ENCODE measurements at places on chromosomes 1 and 21.

- DNase-seq = no peak
- no peaks in the 10 kb centered on the region for H3K4me1 ChIP-seq
- H3K4me3 ChIP-seq = no peak overlapping the region
- no peaks in the 10 kb centered on the region for H3K36me3 ChIP-seq
- H3K27me3 ChIP-seq = no peaks in the 10 kb centered on the region
These were observed 22.6 kb downstream of the RIPK4 start for GRCh38 chr21:41744028-41744930.

GRCh38 chr1:39003794-39004193 is 12.7 kb downstream of the AKIRIN1 start:
- no peaks in the 10 kb centered on the region for H3K27me3 ChIP-seq
- H3K4me1 ChIP-seq = no peaks in the 10 kb centered on the region

GRCh38 chr1:154851392-154852177 is 18.5 kb downstream of the KCNN3 start:
- no peaks in the 10 kb centered on the region for H3K27me3 ChIP-seq
- peaks cover 77% of the 10 kb centered on the region for H3K4me1 ChIP-seq
- peaks cover 7% of the 10 kb centered on the region for H3K36me3 ChIP-seq

DNA sequence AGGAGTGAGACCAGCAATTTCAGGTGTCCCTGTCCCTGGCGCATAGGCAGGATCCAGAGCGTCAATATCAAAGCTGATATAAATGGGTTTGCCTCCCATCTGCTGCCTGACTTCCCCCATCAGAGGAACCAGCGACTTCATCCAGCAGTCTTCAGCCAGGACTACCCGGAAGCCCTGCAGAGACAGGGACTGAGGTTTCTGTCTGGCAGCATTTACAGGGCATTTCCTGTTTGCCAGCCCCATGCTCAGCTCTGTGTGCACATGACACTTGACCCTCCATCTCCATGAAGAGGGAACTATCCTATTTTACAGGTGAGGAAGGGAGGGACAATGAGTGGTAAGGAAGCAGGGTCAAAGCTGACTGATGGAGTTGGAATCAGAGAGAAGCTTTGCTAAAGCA is 7.2 kb downstream of the AGMAT start:
- H3K36me3 ChIP-seq = no peaks in the 10 kb centered on the region
- H3K4me3 ChIP-seq = no peak overlapping the region
- H3K27me3 ChIP-seq = no peaks in the 10 kb centered on the region
- peaks cover 13% of the 10 kb centered on the region for H3K4me1 ChIP-seq
- no peak for DNase-seq
- H3K27ac ChIP-seq = no peak overlapping the region

GRCh38 chr1:217089361-217090014 is 366.3 kb upstream of the ESRRG start:
- no peaks in the 10 kb centered on the region for H3K36me3 ChIP-seq
- no peak overlapping the region for H3K4me3 ChIP-seq
- H3K27ac ChIP-seq = no peak overlapping the region
- no peaks in the 10 kb centered on the region for H3K4me1 ChIP-seq

DNA sequence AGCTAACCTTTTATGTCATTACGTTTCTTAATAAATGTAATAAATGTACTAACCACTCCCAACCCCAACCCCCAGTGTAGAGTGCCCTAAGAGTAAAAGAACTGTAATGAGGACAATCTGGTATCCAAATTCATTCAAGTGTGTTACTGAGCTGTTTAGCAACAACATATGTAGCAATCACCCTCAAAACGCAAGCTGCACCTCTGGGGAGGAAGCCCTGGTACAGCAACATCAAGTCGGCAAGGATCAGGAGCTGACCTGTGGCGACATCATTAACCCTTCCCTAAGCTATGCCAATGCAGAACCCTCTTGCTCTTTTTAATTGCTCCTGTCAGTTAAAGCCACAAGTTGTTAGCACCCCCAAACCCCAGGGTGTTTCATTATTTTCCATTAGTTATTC is 47.1 kb downstream of the STX6 start:
- H3K4me3 ChIP-seq = no peak overlapping the region
- no peaks in the 10 kb centered on the region for H3K4me1 ChIP-seq
- H3K36me3 ChIP-seq = peaks cover 32% of the 10 kb centered on the region
- DNase-seq = no peak

GRCh38 chr1:166377896-166378295 is 211.1 kb upstream of the FAM78B start:
- no peaks in the 10 kb centered on the region for H3K36me3 ChIP-seq
- DNase-seq = no peak
- H3K27me3 ChIP-seq = no peaks in the 10 kb centered on the region
- H3K4me1 ChIP-seq = no peaks in the 10 kb centered on the region
- H3K27ac ChIP-seq = no peak overlapping the region

- no peaks in the 10 kb centered on the region for H3K36me3 ChIP-seq
- H3K27me3 ChIP-seq = no peaks in the 10 kb centered on the region
- no peak overlapping the region for H3K27ac ChIP-seq
- no peak for DNase-seq
- H3K4me1 ChIP-seq = peaks cover 21% of the 10 kb centered on the region
These were observed 23.0 kb downstream of the ERICH3 start for GRCh38 chr1:74650561-74650960.

- H3K27me3 ChIP-seq = no peaks in the 10 kb centered on the region
- H3K4me1 ChIP-seq = peaks cover 6% of the 10 kb centered on the region
- peaks cover 20% of the 10 kb centered on the region for H3K36me3 ChIP-seq
- no peak overlapping the region for H3K4me3 ChIP-seq
- no peak overlapping the region for H3K27ac ChIP-seq
These were observed 22.1 kb downstream of the EIF2D start for GRCh38 chr1:206590025-206590758.

DNA sequence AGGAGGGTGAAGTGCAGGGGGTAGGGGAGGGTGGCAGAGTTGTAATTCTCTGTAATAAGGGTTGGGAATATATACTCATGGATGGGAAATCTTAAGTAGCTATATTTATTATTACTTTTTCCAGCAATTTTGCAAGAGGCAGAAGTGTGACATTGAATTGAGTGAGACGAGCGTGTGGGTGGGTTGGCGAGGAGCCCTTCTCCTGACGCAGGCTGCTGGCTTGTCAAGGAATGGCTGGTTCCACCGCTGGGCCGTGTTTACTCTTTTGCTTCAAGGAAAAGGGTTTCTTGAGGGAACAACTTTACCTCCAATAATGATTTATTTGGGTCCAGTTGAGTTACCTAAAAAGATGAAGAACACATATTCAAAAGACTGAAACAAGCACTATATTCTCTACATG is 17.9 kb upstream of the DMRTA2 start:
- H3K4me1 ChIP-seq = no peaks in the 10 kb centered on the region
- no peaks in the 10 kb centered on the region for H3K36me3 ChIP-seq
- DNase-seq = no peak
- H3K27ac ChIP-seq = no peak overlapping the region
- no peaks in the 10 kb centered on the region for H3K27me3 ChIP-seq
- H3K4me3 ChIP-seq = no peak overlapping the region

- DNase-seq = peak; percentile 48
- H3K4me3 ChIP-seq = peak overlapping the region; percentile 33
- no peaks in the 10 kb centered on the region for H3K27me3 ChIP-seq
- no peaks in the 10 kb centered on the region for H3K4me1 ChIP-seq
These were observed 66.2 kb upstream of the IRF2BP2 start for GRCh38 chr1:234676103-234676594.

- DNase-seq = no peak
- H3K4me1 ChIP-seq = no peaks in the 10 kb centered on the region
- H3K27me3 ChIP-seq = no peaks in the 10 kb centered on the region
- no peak overlapping the region for H3K27ac ChIP-seq
- no peaks in the 10 kb centered on the region for H3K36me3 ChIP-seq
These were observed 68.3 kb upstream of the ARHGAP29 start for GRCh38 chr1:94305704-94306103.

DNA sequence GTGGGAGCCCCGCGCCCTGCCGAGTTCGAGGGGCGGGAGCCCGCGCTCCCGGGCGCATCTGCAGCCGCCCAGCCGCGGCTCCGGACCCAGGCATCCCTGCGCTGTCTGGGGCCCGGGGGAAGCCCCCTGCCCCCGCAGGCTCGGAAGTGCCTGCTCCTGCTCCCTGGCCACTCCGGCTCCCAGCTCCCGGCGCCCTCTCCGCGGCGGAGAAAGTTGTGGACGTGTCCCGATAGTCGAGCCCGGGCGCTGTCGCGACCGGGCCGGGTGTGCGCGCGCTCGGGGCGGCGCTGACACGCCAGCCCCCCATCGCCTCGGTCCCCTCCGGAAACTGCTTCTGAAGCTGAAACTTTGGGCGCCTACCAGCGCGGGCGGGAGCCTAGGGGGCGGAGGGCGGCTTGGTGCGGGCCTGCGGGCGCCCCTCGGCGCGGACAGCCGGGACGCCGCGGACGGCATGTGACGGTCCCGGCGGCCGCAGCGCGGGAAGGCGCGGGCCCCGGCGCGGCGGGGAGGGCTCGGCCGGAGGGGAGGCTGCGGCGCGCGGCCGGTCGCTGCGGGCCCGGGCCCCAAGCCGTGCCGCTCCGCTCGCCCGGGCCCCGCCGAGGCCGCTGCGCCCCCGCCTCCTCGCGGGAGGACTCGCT is 515 bp downstream of the MAN1C1 start:
- no peak overlapping the region for H3K27ac ChIP-seq
- peaks cover 18% of the 10 kb centered on the region for H3K4me1 ChIP-seq
- H3K27me3 ChIP-seq = no peaks in the 10 kb centered on the region
- peak overlapping the region; percentile 65 for H3K4me3 ChIP-seq

DNA sequence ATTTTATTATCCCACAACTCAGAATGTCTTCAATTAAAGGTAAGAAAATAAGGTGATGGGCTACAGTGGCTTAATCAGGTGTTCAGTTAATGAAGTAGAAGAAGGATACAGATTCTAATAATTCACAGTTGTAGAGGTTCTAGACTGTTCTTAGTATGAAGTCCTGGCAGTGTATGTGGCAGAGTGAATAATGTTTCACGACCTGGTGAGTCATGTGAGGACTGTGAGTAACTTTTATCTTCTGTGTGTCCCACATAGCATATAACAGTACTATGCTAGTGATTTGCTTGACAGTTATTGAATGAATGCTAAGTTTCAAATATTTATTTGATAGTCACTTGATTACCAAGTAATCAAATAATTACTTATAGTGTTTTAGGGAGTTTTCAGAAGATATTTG is 20.0 kb downstream of the SLC16A4 start:
- DNase-seq = peak; percentile 39
- no peaks in the 10 kb centered on the region for H3K27me3 ChIP-seq
- no peak overlapping the region for H3K4me3 ChIP-seq
- peaks cover 41% of the 10 kb centered on the region for H3K4me1 ChIP-seq
- peaks cover 74% of the 10 kb centered on the region for H3K36me3 ChIP-seq

GRCh38 chr1:23362218-23362713 is 7.4 kb downstream of the ZNF436 start:
- H3K4me1 ChIP-seq = peaks cover 5% of the 10 kb centered on the region
- H3K27me3 ChIP-seq = no peaks in the 10 kb centered on the region
- H3K4me3 ChIP-seq = no peak overlapping the region
- no peak overlapping the region for H3K27ac ChIP-seq

- H3K36me3 ChIP-seq = no peaks in the 10 kb centered on the region
- H3K27ac ChIP-seq = no peak overlapping the region
- DNase-seq = no peak
- H3K27me3 ChIP-seq = no peaks in the 10 kb centered on the region
- peaks cover 10% of the 10 kb centered on the region for H3K4me1 ChIP-seq
These were observed 414.9 kb downstream of the SMYD3 start for GRCh38 chr1:246092136-246092535.

GRCh38 chr1:151944126-151944856 is 35.0 kb upstream of the THEM4 start:
- no peak overlapping the region for H3K27ac ChIP-seq
- DNase-seq = no peak
- peaks cover 53% of the 10 kb centered on the region for H3K4me1 ChIP-seq

GRCh38 chr21:41428311-41428710 is 2.3 kb downstream of the MX1 start:
- H3K36me3 ChIP-seq = peaks cover 15% of the 10 kb centered on the region

DNA sequence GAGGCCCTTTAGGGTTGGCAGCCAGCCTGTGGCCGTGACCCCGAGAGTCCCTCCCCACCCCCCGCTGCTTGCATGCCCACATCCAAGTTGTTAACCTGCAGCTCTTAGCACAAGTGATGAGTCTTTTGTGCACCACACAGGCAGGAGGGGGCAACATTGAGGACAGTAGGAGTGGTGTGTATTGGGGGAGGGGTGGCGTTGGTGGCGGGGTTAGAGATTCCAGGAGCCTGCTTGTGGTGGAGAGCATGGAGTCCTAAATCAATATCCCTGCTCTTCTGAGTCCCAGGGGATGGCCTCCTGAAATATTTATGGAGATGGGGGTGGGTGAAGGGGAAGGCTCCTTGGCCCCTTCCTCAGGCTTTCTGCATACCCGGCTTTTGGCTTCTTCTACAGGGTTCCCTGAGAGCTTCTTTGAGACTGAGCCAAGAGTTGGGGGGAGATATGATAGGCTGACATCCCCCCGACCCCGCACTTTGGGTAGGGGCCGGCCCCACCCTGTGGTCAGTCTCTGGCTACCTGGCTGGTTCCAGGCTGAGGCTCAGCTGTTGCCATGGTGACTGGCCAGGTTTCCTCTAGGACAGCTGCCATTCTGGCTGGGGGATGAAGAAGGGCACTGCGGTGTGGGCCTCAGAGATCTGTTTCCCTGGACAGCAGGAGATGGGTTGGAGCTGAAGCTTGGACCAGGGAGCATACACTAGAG is 5.0 kb downstream of the CHRNB2 start:
- no peaks in the 10 kb centered on the region for H3K27me3 ChIP-seq
- H3K27ac ChIP-seq = peak overlapping the region; percentile 20
- H3K4me3 ChIP-seq = no peak overlapping the region
- DNase-seq = peak; percentile 51

- H3K27me3 ChIP-seq = no peaks in the 10 kb centered on the region
- H3K36me3 ChIP-seq = no peaks in the 10 kb centered on the region
- H3K4me3 ChIP-seq = no peak overlapping the region
- H3K27ac ChIP-seq = no peak overlapping the region
- DNase-seq = no peak
These were observed 99.2 kb upstream of the IFFO2 start for GRCh38 chr1:19055701-19056100.

DNA sequence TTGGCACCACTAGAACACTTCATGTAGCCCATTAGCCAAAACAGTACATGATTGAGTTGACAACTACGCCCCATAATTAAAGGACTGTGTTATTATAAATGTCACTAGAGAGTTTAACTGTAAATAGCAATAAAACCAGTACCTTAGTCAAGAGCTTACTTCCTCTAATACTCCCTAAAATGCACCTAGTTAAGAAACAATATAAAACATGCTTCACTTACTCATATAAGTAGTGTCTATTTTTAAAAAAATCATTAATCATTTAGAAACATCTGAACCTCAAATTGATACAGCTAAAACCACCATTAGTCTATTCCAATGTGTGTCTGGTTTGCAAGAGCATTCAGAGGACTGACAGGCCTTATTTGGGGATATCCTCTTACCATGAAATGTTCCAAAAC is 25.3 kb downstream of the PTP4A2 start:
- DNase-seq = peak; percentile 82
- no peaks in the 10 kb centered on the region for H3K27me3 ChIP-seq
- H3K36me3 ChIP-seq = peaks cover 70% of the 10 kb centered on the region
- peak overlapping the region; percentile 64 for H3K27ac ChIP-seq

Measured in Karpas-422 (cell line).